Dorsolateral prefrontal cortex (tissue), 122 donors: ENCODE measurements at places on chromosomes 1 and 21.

- DNase-seq: no peak
Measured at GRCh38 chr21:17427157-17427556, 85.7 kb upstream of the CXADR start.

GRCh38 chr1:208228550-208228949 is 15.6 kb downstream of the PLXNA2 start:
- DNase-seq: no peak

- DNase-seq: no peak
Measured at GRCh38 chr21:42098957-42099505, 27.9 kb downstream of the UMODL1 start.

- DNase-seq: no peak
Measured at GRCh38 chr1:213692321-213692720, 295.5 kb upstream of the PROX1 start.

DNA sequence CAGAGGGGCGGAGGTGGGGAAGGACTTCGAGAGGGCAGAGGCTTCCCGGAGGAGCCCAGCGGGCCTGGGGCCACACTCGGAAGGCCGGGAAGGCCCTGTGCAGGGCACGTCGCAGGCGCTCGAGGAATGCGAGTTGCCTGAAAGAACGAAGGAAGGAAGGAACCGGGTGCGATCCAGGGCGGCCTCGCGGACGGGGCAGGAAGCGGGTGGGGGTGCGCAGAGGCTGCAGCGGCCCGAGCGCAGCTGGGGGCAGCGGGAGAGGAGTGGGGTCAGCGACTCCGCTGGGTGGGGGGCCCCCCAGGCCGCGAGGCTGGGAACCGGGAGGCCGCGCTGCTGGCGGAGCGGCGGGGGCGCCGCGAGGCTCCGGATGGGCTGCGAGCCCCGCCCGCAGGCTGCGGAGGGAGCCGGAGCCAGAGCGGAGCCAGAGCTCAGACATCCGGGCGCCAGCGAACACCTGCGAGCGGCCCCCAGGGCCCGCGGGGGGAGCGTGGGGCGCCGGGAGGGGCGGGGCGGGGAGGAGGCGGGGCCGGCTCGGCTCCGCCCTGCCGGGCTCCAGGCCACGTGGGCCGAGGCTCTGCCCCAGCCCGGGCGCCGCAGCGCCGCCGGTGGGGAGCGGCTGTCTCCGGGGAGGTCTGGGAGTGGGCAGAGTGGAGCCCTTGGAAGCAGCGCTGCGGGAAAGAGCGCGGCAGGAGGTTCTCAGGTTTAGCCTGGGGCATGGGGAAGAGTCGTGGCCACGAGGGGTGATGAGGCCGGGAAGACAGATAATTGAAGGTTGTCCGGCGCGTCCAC is 4.6 kb downstream of the ID3 start:
- peak; percentile 76 for DNase-seq

DNA sequence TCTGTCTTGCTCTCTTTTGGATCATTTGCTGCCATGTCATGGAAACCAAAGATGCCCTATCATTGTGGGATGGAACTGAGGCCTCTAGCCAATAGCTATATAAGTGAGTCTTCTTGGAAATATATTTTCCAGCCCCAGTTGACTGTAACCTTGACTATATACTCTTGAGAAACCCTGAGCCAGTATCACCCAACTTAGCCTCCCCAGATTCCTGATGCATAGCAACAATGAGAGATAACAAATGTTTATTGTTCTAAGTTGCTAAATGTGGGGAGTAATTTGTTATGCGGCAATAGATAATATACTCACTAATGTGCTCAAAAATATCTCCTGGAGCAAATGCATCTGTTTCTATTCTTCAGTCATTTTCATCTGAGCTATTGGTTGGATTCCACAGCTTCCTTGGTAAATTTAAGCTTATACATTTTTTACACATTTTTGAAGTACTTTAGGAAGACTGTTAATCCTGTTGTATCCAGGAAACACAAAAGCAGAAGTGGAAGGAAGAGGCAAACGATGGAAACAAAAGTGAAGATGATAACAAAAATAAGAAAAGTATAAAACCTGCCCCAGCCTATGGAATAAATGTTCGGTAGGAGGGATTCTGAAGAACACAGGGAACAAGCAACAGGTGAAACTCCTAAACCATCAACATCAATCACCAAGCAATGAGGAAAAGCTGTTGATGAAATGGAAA is 6.3 kb upstream of the SRRM1 start:
- no peak for DNase-seq

DNA sequence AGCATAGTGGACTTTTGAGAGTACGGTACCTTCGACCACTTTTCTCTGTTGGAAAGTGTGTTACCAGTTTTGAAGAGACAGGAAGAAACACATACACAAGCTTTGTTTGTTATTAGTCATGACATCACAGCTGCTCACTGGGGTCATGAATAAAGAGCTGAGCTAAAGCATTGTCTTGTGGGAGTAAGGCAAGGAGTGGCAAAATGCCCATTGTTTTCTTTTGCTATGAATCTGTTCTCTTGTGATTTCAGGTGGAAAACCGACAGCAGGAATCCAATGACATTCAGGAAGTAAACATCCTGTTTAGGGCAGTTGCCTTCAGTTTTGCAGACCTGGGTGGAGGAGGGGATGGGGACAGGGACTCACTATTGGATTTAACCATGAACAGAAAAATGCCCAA is 66.2 kb downstream of the RGL1 start:
- no peak for DNase-seq

GRCh38 chr21:36117286-36117741 is 17.6 kb upstream of the CBR3 start:
- DNase-seq: no peak

DNA sequence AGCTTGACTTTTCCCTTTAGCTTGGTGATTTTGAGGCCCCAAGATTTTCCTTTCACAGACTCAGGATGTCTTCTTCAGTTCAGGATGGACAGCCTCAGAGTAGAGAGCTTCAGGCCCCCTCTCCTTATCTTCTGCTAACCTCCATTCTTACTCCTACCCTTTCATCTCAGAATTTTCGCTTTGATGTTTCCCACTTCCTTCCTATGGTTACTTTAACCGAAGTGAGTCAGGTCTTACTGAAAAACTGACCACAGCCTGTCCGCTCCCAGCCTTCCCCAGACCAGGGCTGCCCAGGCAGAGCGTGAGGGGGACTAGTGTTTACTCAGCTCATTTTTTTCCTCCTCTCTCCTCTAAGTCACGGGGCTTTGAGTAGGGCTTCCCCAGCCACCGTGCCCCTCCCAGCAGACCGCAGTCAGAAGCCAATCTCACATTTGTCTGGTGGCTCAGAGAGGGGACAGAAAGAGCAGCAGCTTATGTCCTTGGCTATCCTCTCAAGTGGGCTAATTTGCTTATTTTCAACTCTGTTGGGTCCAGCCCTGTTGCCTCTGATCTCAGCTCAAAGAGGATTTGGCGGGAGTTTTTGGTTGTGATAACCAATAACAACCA is 4.2 kb upstream of the IL19 start:
- DNase-seq: no peak
